Hippocampal formation (tissue), 2 donors: ENCODE measurements at places on chromosomes 13 and 19.

GRCh38 chr13:100767192-100767591 lies 92.6 kb upstream of the TMTC4 start:
- no peak for DNase-seq

DNA sequence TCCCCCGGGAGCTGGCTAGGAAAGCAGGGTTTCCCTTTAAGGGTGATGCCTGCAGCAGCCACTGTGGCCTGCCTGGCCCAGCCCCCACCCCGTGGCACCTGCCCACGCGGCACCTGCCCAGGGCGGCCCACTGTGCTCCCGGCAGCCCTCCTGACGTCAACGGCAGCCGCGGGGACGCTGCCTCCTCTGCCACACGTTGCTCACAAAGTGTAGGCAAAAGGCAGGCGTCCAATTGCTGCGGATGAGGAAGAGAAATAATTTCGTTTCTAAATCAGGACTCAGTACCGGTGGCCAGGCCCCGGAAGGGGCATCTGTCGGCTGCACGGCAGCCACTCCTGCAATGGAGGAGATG lies 122.3 kb downstream of the URI1 start:
- no peak for DNase-seq

DNA sequence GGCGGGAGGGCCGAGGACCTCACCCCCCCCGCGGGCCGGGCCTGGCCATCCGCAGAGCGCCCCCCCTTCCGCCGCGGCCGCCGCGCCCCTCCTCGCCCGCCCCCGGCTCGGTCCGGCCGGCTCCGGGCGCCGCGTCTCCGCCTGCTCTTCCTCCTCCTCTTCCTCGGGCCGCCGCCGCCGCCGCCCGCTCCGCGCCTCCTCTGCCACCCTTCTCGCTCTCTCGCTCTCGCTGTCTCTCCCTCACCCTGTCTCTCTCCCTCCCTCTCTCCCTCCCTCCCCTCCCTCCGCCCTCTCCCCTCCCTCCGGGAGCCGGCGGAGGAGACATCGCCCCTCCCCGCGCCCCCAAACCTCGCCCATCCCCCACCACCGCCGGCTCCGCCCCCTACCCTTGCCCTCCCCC lies at the start of gene SHANK1:
Gene SHANK1, minus strand, starts transcription at position 237 of the 400 bp plus-strand sequence. CDS start 2,883 bp downstream, outside the sequence.
- DNase-seq = no peak

DNA sequence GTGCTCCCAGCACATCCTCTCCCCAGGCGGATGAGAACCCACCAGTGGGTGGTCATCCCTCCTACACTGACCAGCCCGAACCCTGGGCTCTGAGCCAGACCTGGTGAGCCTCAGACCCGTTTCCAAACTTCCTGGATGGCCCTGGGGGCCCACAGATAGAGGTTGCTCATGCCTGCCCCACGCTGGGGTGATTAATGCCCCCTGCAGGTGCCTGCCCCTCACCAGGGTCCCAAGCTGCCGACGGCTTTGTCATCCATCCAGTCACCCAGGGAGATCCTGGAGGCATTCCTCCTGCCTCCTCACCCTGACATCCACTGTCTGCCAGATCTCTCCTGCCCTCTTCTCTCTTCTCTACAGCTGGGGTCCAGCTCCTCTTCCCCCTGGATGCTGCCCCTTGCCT lies 28.4 kb upstream of the PLA2G4C start:
- no peak for DNase-seq

- no peak for DNase-seq
These were observed 182.7 kb upstream of the TSC22D1 start for GRCh38 chr13:44758630-44759383.
